ENCODE measurements at places on chromosomes 2 and 18.

DNA sequence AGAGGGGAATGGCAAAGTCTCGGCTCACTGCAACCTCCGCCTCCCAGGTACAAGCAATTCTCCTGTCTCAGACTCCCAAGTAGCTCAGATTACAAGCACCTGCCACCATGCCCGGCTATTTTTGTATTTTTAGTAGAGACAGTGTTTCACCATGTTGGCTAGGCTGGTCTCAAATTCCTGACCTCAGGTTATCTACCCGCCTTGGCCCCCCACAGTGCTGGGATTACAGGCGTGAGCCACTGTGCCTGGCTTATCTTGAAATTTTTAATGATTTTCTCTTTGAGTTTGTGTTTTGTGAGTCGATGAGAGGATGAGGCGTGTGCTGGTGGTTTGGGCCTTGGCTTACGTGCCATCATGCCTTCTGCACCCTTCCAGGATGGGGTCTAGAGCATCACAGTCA lies 101.3 kb upstream of the ST3GAL5 start:
- DNase-seq = no peak

DNA sequence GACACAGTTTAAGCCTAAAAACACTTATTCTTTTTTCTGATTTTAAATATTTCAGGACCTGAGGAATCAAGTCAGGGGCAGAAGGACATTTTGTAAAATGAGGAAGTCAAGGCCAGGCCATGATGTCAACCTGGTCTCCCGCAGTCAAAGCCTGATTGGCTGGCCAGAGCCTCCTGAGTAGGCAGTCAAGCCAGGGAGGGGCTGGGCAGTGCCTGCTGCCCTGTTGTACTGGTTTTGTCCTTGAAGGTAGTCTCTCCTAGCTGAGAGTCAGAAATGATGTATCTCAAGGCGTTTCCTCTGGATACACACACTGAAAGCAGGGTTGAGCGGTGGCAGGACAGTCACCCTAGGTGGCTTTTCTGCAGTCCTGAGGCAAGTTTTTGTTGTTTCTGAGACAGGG lies 19.8 kb downstream of the CCT7 start:
- DNase-seq = no peak

- no peak for DNase-seq
These were observed 21.9 kb downstream of the THAP4 start for GRCh38 chr2:241615041-241615440.

GRCh38 chr2:227608561-227609338 lies 5.9 kb downstream of the SCYGR3 start:
- no peak for DNase-seq

GRCh38 chr2:48343571-48344440 lies 186.1 kb upstream of the STON1 start:
- no peak for DNase-seq

GRCh38 chr18:9578306-9578705 lies 36.1 kb downstream of the PPP4R1 start:
- no peak for DNase-seq

GRCh38 chr2:31054842-31055388 lies 83.3 kb downstream of the GALNT14 start:
- DNase-seq = no peak
